Renal cortex interstitium (tissue), 15 donors: ENCODE measurements at places on chromosomes 4 and X. TPM values are rescaled to one million over a fixed set of nuclear protein-coding genes. Genes with fewer than 3 reads are reported as not detected.

- no peak for DNase-seq
These were observed 6.5 kb downstream of the TIFA start for GRCh38 chr4:112279025-112279881.

BMP3 gene
- 14.6 TPM for polyA plus RNA-seq

BGN gene
- polyA plus RNA-seq: 162 TPM

IL9R gene
- polyA plus RNA-seq: not detected
